ENCODE measurements at places on chromosomes 4 and X. TPM values are rescaled to one million over a fixed set of nuclear protein-coding genes. Genes with fewer than 3 reads are reported as not detected.
A peak's percentile ranks its signal among the peaks of the same experiment; 100 is the strongest.

DNA sequence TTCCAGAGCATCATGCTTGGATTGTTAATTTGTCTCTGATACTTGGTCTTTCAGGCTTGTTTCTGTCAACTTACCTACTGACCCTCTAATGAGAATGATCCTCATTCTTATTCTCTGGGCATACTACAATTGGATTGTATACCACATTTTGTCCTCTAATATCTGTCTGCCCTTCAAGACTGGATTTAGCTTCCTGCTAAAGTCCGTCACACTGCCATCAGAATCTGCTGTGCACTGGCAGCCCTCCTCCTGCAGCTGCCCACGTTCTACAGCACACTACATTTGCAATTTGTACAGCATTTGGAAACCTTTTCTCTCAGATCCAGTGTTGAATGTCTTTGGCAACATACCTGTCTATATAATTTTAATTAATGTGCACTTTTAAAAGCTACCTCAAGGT is 183.1 kb downstream of the ZNF330 start:
- H3K4me1 ChIP-seq, result no peaks in the 10 kb centered on the region
- H3K4me3 ChIP-seq, result no peak overlapping the region
- H3K27me3 ChIP-seq, result no peaks in the 10 kb centered on the region
- no peak for DNase-seq
- no peaks in the 10 kb centered on the region for H3K36me3 ChIP-seq

DNA sequence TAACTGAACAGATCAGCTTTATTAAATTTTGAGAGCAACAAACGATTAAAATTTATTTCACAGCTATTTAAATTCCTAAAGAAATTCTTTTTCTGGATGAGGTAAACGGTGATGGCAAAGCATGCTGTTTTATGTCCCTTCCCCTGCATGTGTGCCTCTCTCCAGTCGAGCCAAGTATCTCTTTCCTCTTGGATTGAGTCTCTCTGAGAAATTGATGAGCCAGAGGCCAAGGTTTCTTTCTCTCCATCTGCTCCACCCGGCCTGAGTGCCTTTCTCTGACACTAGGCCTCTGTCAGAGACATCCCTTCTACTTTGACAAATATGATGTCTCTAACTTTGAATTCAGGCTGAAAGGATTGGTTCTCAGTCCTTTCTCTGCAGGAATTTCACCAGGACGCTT is 42.6 kb upstream of the PARM1 start:
- H3K4me3 ChIP-seq, result no peak overlapping the region
- H3K27ac ChIP-seq, result no peak overlapping the region
- H3K4me1 ChIP-seq, result no peaks in the 10 kb centered on the region
- no peak for DNase-seq
- H3K36me3 ChIP-seq, result no peaks in the 10 kb centered on the region

DNA sequence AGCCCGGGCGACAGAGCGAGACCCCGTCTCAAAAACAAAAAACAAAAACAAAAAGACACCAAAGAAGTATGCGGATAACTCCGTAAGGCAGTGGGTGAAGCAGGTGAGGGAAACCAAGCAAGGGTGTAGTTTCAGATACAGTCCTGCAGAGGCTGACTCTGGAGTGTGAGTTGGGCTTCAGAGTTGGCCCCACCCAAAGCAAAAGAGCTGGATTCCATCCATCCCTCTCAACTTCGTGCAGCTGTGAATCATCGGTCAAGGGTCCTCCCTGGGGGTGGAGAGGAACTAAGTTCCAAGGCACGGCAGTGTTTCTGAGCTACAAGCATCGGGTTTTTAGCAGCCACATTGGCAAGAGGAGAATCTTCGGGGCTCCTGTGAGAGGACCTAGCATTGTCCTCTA is 43.9 kb upstream of the FAM9A start:
- no peak for DNase-seq
- H3K4me3 ChIP-seq, result no peak overlapping the region
- H3K4me1 ChIP-seq, result no peaks in the 10 kb centered on the region
- no peaks in the 10 kb centered on the region for H3K36me3 ChIP-seq

DNA sequence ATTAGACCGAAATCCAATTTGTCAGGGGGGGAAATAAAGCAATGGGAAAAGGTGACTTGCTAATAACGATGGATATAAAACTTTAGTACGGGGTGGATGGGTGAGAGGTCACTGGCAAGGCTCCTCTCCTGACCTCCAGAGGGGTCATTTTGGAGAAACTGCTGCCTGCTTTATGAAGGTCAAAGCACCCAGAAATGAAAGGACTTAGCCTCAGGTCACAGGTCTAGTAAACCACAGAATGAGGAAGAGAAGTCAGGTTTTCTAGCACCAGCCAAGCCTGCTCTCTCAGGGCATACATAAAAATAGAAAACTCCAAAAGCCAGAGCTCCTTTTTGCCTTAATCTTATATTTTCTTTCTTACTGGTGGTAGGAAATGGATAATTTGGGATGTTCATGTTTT is 134.2 kb downstream of the SHROOM3 start:
- H3K36me3 ChIP-seq, result no peaks in the 10 kb centered on the region
- DNase-seq, result no peak
- peak overlapping the region; percentile 85 for H3K27ac ChIP-seq

- H3K27ac ChIP-seq, result no peak overlapping the region
- no peaks in the 10 kb centered on the region for H3K36me3 ChIP-seq
- H3K4me3 ChIP-seq, result no peak overlapping the region
- H3K4me1 ChIP-seq, result no peaks in the 10 kb centered on the region
Measured at GRCh38 chrX:154362085-154362742, 12.2 kb downstream of the FLNA start.

DNA sequence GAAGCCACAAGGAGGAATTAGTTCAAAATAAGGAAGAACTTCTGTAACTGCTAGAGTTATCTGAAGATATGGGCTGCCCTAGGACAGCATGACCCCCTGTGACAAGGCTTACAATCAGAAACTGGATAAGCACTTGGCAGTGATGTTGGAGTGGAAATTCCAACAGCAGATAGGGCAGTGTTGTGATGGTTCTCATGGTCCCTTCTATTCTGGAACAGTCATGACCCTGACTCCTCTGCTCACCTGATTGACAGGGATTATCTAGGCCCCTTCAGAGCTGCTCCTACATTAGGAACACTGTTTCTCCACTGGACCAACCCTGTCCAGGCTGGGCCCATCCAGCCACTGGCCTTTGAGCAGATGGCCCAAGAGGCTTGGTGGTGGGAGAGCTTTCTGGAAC is 17.9 kb downstream of the NALF2 start:
- H3K4me1 ChIP-seq, result no peaks in the 10 kb centered on the region
- no peak overlapping the region for H3K4me3 ChIP-seq
- no peak for DNase-seq
- no peak overlapping the region for H3K27ac ChIP-seq

Gene AR
- 51.8 TPM for total RNA-seq

Gene EGF
- total RNA-seq, result 15.5 TPM

Gene FRMD7
- total RNA-seq, result not detected

Data from breast epithelium (tissue), 4 donors.